Stimulated activated CD8-positive, alpha-beta memory T cell treated with anti-CD3 and anti-CD28 coated beads, Interleukin-4, amount 100 ng/mL, for 1 hour (primary cell): ENCODE measurements at places on chromosomes 5 and 9.

- DNase-seq: no peak
Observed at GRCh38 chr9:27473111-27473529, 51.0 kb upstream of the IFNK start.

- no peak for DNase-seq
Observed at GRCh38 chr9:28921857-28922500, 1348.7 kb upstream of the C9orf72 start.

DNA sequence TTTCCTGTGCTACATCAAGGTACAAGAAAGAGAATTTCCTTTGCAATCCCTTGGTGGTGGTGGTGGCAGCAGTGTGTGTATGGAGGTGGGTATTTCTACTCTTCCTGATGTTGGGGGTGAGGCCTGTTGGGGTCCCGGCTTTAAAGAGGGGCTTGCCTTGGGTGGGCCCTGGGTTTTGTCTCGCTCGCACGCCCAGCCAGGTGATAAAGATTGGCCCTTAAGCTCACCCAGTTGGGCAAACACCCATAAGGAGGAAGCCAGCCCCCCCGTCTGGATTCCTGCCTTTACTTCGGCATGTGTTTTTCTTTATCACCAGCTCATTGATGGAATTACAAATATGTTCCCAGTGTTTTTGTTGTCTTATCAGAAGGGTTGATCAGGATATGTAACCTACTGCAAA lies 16.0 kb upstream of the SARDH start:
- no peak for DNase-seq

DNA sequence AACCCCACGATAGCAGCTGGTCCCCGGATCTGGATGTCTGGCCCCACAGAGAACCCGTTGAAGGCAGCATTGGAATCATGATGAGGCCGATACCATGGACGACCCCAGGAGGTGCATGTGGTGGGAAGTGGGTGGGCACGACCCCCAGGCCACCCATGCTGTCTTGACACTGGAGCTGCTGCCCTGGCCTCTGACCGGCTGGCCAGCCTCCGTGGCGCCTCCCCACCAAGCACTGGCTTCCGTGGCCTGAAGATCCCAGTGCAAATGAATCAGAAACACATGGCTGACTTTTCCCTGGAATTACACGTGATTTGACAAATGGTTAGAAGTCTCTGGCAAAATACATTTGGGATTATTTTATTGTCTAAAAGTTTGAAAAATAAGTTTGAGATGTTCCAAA lies 259.0 kb upstream of the IRX1 start:
- no peak for DNase-seq

DNA sequence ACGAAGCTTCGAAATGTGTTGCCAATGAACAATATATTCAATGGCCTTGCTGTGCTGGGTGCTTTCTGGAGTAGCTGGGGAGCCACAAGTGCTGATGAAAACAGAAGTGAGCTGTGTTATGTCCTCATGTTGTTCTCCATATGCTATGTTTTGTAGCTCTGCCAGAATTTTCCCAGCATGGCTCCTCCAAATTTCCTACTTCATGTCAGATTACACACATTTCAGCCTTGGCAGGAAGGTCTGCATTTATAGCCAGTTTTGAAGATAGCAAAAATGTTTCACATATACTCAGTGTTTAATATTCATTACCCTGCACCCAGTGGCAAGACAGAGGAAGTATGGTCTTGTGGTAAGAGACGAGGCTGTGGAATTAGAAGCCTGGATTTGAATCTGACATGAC lies 22.6 kb upstream of the NMUR2 start:
- DNase-seq: no peak

- no peak for DNase-seq
Observed at GRCh38 chr5:111755942-111756381, 1.0 kb downstream of the NREP start.

- no peak for DNase-seq
Observed at GRCh38 chr9:74444369-74444768, 52.8 kb upstream of the RORB start.

- DNase-seq: no peak
Observed at GRCh38 chr9:84899326-84899725, 229.8 kb downstream of the NTRK2 start.

DNA sequence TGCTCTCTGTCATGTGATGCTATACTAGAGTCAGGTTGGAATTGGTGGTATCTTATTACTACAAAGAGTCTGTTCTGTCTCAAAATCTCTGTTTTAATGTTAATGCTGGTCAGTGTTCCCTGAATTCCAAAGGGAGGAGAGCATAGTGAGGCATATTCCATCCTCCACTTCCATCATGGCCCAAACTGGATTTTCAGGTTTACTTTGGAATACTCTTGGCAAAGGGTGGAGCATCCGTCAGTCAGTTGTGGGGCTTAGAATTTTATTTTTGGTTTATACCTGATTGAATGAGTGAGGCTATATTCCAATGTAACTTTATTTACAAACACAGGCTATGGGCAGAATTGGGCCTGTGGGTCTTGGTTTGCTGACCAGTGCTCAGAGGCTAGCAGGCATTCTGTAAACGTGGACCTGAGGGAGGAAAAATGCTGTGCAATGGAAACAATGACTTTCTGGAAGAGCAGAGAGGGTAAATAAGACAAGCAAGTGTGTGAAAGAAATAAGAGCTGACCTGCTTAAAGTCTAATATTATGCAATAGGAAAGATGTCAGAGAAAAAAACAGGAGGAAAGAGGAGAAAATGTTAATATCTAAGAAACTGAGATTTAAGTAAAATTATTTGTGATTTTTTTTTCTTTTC lies 106.2 kb upstream of the CLINT1 start:
- DNase-seq: no peak

GRCh38 chr5:173789031-173789920 lies 98.9 kb upstream of the CPEB4 start:
- no peak for DNase-seq

DNA sequence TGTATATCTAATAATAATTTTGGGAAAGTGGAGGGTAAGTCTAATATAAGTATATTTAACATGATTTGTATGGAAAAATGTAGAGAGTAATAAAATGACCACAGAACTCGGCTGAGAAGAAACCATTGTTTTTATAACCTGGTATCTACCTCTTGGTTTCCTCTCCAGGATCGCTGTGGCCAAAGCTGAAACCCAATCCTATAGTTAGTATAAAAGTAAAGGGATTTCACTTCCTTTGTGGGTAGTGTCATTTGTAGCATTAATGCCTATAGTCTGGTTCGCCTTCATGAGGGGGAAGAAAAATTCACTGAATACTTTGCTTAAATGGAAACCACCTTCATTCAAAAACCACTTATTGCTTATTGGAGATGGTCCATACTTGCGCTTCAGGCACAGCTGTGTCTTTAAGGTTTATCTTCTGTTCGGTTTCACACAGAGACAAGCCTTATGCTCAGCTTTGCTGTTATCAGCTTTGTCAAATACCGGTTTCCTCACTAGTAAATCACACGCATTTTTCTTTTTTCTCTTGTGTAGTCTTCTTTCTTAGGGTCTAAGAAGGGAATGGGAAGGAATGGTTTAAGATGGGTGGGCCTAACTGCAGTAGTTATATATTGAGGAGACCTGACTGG lies 12.1 kb downstream of the PIK3R1 start:
- no peak for DNase-seq
